ENCODE measurements at places on chromosomes 13 and 19.
A peak's percentile ranks its signal among the peaks of the same experiment; 100 is the strongest.

DNA sequence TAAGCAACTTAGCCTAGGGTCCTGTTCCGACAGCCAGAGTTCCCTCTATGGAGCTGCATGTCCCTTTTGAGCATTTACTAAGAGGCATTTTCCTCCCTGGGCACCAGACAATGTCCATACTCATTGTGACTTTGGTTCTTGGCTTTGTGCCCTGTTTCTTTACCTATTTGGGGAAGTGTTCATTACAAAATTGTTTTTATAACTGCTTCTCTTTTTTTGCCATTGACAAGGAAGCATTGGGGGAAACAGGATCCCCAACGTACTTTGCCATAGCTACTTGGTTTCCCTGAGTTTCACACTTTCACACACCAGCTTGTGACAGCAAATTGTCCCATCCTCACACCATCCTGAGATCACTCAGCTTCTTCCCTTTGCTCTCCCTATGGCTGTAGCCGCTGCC is 81.1 kb upstream of the SIAH3 start:
- DNase-seq, result no peak

DNA sequence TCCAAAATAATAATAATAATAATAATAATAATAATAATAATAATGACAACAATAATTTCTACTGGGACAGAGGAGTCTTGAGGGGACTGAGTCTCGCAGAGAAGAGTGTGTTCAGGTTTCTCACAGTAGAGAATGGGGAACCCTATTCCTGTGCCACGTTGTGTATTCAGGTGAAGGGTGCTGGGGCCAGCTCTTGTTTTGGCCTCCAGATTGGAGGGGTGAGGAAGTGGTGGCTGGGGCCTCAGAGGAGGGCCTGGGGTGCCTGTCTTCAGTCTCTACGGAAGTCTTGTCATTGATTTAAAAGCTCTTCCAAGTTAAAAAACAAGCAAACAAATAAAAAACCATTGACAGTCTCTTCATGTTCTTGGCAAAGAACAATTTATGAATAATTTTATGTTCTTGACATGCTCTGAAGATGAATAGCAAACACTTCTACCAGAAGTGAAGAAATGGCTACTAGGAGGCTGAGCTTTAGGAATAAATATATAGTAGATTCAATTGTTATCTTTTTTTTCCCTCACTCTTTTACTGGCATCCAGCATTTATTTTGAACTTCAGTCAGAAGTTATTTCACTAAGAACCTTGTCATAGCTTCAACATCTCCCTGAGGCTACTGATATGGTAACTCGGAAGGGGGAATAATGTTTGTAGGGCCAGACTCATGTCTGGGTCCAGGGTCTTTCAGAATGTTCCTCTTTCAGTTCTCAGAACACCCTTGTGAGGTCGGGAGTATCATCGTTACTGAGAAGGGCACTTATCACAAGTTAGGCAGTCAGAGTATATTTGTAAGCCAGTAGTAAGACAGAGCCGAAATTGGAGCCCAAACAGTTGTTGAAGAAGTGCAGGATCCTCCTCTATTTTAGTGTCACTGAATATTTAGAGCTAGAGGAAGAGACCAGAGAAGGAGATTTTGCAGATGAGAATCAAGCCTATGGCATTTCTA is 13.1 kb downstream of the LRCH1 start:
- no peak for DNase-seq

GRCh38 chr13:92989301-92989700 is 237.3 kb upstream of the GPC6 start:
- no peak for DNase-seq

DNA sequence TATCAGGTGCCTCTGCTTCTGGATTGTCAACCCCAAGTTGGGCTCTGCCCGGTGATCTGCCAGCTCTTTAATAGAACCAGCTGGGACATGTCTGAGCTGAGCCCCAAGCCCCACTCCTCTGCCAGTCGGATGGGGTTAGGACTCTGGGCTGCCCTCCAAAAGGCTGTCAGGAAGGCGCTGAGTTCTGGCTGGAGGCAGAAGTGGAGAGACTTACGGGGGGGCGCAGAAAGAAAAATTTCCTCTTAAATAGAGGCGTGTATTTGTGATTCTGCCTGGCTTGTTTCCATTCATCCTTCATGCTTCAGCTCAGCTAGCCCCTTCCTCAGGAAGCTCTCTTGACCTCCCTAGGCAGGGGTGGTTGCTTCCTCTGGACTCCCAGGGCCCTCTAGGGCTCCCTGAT is 985 bp upstream of the KCNK6 start:
- DNase-seq, result no peak

GRCh38 chr19:12603714-12604113 is 6.9 kb downstream of the ZNF490 start:
- peak; percentile 31 for DNase-seq

- DNase-seq, result no peak
Measured at GRCh38 chr13:97506511-97506910, 72.5 kb downstream of the RAP2A start.

- no peak for DNase-seq
Measured at GRCh38 chr19:3599776-3600187, 6.9 kb downstream of the TBXA2R start.

DNA sequence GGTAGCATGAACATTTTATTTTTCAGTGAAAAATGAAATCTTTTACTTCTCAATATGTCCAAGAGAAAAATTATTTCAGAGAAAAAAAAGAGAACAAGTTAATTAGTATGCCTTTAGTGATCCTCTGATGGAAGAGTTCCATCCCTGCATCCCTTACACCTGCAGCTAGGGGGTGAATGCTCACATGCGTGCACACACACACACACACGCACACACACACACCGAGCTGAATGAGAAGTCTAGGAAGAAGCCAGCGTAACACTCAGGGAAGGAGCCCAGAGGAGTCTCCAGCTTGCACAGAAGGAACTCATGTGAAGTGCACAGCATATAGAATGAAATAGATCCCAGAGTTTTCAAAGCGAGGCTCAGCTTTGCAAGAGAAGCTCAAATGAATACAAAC is 510.5 kb downstream of the IRS2 start:
- DNase-seq, result no peak

DNA sequence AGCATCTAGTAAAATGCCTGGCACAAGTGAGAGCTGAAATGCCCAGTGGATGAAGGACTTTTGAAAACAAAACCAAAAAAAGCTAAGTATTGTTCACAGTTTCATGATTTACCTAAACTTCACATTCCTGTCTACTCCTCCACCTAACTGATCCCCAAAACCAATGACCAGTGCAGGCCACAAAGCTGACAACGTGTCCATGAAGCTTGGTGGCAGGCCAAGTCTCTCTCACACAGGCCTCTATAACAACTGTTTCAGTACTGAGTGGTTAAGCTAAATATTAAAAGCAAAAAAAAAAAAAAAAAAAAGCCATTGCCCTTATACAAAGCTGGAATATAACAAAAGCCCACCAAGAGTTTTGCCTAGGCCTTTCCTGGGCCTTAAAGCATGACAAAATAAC is 36.4 kb downstream of the STK24 start:
- no peak for DNase-seq

DNA sequence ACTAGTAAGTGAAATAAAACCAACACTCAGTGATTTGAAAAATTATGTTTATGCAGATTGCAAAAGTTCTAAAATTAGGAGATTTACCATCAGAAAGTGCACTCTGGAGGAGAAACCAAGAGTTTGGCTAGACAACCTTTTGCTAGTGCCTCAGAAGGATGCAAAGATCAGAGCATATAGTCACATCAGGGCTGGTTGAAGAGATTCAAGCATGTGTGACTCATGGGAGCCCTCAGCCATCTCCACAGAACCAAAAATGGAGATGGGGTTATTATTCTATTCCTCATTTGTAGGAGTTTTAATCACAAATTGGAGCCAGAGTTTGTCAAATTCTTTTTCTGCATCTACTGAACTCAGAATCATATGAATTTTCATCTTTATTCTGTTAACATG is 32.9 kb upstream of the OXGR1 start:
- DNase-seq, result no peak

DNA sequence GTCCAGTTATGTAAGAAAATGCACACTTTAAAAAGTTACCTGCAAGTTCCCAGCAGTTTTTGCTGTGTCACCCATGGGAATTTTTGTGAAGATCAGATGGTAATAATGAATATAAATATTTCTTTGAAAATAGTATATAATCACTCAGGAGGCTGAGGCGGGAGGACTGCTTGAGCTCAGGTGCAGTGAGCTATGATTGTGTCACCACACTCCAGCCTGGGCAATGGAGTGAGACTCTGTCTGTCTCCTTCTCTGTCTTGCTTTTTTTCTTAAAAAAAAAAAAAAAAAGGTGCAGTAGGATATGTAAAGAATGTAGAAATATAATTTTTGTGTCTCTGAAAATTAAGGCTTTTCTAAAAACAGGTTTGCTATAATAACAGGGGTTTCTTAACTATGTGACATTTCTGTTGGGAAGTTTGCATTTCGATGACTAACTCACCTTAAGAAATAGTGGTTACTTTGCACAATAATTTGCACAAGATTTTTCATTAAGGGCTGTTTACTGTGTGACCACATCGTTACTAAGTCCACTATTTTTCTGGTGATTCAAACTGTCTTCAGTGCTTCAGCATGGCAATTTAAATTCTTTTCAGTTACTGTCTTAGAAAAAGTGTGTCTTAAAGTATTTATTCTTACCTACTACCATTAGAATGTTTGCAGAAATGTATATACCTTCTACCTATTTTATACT is 37.3 kb downstream of the DNAJC3 start:
- DNase-seq, result no peak

GRCh38 chr19:29492769-29493168 is 33.0 kb upstream of the VSTM2B start:
- no peak for DNase-seq

DNA sequence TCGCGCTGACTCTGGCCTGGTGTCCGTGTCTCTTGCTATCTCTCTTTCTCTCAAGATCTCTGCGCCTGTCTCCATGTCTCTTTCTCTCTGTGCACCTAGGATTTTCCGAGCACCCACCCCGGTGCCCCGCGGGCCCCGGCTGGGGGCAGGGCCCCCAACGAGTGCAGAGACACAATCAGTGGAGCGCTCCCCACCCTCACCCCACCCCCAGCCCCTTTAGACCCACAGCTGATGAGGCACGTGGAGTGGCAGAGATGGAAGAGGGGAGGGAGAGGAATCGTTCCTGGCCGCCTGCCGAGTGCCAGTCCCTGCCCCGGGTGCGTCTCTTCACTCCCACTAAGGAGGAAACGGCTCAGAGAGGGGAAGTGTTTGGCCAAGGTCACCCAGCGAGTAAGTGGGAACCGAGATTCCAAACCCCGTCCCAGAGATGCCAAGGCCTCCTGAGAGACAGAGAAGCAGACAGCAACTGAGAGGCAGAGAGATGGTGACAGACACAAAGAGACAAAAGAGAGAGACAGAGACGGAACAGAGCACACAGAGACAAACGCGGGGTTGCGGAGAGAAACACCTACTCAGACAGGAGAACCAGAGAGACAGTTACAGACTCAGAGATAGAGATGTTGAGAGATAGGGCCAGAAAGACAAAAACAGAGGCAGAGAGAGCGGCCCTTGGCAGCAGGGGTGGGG is 626 bp upstream of the BCL3 start:
- peak; percentile 55 for DNase-seq

GRCh38 chr19:32337084-32337808 is 8.2 kb upstream of the ZNF507 start:
- no peak for DNase-seq

DNA sequence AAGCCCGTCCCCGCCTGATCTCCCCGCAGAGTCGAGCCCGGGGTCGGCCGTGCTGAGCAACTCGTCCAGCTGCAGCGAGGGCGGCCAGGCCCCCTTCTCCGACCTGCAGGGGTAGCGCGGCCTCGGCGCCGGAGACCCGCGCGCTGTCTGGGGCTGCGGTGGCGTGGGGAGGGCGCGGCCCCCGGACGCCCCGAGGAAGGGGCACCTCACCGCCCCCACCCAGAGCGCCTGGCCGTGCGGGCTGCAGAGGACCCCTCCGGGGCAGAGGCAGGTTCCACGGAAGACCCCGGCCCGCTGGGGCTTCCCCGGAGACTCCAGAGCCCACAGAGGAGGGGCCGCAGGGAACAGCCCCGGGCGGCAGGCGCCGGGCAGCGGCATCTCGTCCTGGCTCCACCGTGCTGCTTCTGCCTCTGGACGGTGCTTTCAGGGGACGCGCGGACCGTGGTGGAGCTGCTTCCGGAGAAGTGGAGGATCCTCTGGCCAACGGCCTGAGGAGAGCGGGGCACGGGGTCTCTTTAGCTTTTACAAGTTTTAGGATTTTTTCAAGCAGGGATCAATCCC is 8.8 kb upstream of the F7 start:
- DNase-seq, result no peak

- no peak for DNase-seq
Measured at GRCh38 chr13:43473437-43473836, 313.3 kb downstream of the ENOX1 start.

DNA sequence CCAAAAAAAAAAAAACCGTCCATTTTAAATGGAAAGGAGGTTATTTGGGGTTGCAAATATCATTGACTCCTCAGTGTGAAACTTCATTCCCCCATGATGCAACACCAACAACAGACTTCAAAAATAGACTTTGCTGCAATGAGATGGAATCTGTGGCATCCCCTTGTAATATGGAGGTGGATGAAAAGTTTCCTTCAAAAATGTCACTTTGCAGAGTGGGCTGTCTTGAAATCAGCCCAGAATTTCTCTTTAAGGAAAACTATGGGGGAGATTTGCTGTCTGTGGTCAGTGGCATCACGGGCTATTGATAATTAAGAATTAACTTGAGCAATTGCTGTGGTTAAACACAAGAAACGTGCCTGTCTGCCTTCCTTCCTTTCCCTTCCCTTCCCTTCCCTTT is 1.5 kb downstream of the GPR18 start:
- DNase-seq, result no peak

DNA sequence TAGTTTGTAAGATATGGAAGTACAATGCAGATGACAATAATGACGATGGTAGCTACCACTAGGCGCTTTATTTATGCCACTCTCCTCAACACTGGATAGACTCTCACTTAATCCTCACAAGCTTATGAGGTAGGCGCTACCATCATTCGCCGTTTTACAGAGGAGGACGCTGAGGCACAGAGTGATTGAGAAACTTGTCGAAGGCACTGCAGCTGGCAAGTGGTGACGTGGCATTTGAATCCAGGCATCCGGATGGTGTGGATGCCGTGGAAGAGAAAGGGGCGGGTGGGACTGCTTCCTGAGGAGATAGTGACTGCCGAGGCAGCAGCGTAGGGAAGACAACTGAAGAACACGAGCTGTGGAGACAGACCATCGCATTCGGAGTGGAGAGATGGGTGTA is 1.3 kb upstream of the RPS9 start:
- no peak for DNase-seq

GRCh38 chr13:67136157-67136556 is 94.0 kb downstream of the PCDH9 start:
- DNase-seq, result no peak

GRCh38 chr13:54627646-54628372 is 1599.2 kb downstream of the OLFM4 start:
- DNase-seq, result no peak

- peak; percentile 25 for DNase-seq
Measured at GRCh38 chr19:14616407-14616806, 33.5 kb downstream of the CLEC17A start.

DNA sequence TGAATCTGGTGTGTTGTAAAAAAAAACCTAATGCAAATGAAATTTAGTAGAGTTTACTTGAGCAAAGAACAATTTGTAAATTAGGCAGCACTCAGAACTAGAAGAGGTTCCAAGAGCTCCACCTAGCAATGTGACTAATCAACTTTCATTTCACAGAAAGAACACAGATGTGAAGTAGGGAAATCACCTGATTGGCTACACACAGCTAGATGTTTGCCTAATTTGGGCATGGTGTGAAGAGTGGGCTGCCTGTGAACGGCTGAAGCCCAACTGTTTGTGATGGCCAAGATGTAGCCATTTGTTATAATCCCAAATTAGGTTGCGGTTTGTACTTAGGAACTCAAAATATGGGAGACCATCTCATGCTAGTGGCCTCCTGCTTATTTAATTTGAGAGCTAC is 724.4 kb upstream of the SLITRK5 start:
- no peak for DNase-seq

Data from CD4-positive, alpha-beta T cell treated with Interleukin-15 for 1 hour (primary cell).